Frontal cortex (tissue), 4 donors: ENCODE measurements at places on chromosomes 11 and 22. TPM values are rescaled to one million over a fixed set of nuclear protein-coding genes. Genes with fewer than 3 reads are reported as not detected.

- no peak for DNase-seq
Measured at GRCh38 chr22:18995327-18995711, 59.2 kb upstream of the PRODH start.

- no peak for DNase-seq
Measured at GRCh38 chr11:106091480-106092123, 14.1 kb downstream of the AASDHPPT start.

- DNase-seq: no peak
Measured at GRCh38 chr22:36423461-36424404, 36.0 kb upstream of the MYH9 start.

- DNase-seq: no peak
Measured at GRCh38 chr22:11616811-11617210, 3911.2 kb upstream of the OR11H1 start.

GRCh38 chr11:44029977-44030911, 17.5 kb upstream of the ACCSL start:
- no peak for DNase-seq

DNA sequence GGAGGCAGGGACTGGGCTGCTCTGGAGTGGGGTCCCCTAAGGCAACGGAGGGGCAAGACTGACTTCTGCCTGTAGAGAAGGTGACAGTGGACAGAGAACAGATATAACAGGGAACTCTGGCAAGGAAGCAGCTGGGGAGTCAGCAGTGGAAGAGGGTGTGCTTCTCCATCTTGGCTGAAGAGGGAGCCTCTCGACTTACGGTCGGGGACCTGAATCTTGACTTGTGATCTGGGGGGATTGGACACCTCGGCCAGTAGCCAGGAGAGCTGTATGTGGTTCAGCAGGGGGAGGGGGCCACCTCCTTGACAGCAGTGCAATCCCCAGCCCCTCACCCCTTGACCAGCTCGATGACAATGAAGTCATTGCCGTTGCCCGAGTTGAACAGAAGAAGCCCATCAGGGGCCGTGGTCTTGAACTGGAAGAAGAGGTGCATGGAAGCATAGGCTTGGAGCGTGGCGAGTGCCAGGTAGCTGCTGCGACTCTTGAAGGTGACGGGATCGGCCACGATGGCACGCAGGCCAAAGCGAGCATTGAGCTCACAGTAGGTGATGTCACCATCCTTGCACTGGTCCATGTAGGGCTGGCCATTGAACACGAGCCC, 60.0 kb downstream of the SLC22A12 start:
- no peak for DNase-seq

Gene FGF3
- total RNA-seq: not detected

DNA sequence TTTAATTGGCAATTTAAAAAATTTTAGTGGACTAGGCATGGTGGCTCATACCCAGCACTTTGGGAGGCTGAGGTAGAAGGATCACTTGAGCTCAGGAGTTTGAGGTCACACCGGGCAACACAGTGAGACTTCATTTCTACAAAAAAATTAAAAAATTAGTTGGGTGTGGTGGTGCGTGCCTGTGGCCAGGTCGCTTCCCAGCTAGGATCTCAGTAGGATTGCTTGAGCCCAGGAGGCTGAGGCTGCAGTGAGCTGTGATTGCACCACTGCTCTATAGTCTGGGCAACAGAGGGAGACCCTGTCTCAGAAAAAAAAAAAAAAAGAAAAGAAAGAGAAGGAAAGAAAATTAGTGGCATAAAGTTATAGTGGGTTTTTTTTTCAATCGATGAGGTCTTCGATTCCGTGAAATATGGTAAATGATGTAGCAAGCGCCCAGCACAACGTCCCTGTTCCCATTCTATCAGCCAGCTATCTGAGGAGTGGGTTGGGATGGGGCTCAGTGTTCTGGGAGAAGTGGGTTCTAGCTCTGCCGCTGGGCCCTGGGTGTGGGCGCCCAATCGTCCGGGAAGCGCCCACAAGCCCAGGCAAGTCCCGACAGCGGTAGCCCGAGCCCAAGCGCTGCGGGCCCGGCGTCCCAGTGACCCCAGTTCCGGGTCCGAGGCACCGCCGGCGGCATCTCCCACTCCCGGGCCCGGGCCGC, 1.4 kb downstream of the FOSL1 start:
- DNase-seq: no peak

Gene TLCD5
- total RNA-seq: 16.3 TPM

Gene DGCR6
- 10.2 TPM for total RNA-seq

Gene THRSP
- not detected for total RNA-seq

- no peak for DNase-seq
Measured at GRCh38 chr11:62130283-62131169, 6.7 kb downstream of the INCENP start.

- no peak for DNase-seq
Measured at GRCh38 chr11:33694346-33695050, 6.1 kb downstream of the C11orf91 start.

Gene OR52W1
- not detected for total RNA-seq

DNA sequence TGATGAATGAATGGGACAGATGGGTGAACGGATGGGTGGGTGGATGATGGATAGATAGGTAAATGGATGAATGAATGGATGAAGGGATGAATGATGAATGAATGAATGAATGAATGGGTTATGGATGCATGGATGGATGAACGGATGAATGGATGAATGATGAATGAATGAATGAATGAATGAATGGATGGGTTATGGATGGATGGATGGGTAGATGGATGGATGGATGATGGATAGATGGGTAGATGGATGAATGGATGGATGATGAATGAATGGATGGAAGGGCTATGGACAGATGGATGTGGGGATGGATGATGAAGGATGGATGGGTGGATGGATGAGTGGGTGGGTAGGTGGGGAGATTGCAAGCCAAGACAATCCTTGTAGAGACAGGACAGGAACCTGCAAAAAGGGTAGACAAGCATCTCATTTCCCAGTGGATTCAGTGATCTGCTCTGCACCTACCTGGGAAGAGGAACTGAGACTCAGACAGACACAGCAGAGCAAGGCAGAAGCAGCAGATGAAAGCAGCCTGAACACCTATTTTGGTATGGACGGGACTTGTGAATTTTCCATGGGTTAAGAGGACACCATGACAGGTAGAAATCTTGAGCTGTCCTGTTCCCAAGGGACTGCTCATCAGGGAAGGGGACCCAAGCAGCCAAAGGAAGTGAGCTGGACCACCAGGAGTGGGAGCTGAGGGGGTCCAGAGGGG, 68.0 kb downstream of the EFCAB6 start:
- DNase-seq: no peak

GRCh38 chr22:27409299-27409698, 392.3 kb downstream of the MN1 start:
- no peak for DNase-seq

GRCh38 chr11:130827451-130828377, 88.6 kb downstream of the SNX19 start:
- no peak for DNase-seq

Gene NFAM1
- 0.82 TPM for total RNA-seq
